ENCODE measurements at places on chromosomes 7 and 10.
A peak's percentile ranks its signal among the peaks of the same experiment; 100 is the strongest.

GRCh38 chr10:34912771-34913170 lies 97.7 kb upstream of the PARD3 start:
- no peak for DNase-seq

- DNase-seq, result peak; percentile 93
Measured at GRCh38 chr7:105806592-105807447, 69.6 kb downstream of the ATXN7L1 start.

DNA sequence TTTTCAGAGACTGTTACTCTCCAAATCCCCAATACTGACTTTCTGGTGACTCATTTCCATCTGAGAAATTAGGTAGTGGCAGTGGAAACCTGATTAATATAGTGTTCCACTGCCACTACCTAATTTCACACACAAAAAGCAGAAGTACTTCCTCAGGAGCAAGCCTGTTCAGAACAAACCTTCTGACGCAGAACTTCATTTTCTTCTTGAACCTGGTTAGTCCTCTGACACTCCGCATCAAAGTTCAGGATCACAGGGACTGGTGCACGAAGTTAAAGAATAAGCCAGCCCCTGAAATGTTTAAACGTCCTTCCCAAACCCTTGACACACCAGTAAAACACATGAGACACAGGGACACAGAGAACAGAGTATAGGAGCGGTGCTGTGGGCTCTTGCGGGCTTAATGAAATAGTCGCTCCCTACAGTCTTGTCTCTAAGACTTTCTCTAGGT lies 4.4 kb downstream of the WDR91 start:
- DNase-seq, result peak; percentile 60

- no peak for DNase-seq
Measured at GRCh38 chr10:85645926-85646711, 720.5 kb downstream of the GRID1 start.

- DNase-seq, result peak; percentile 33
Measured at GRCh38 chr7:77329466-77330168, 86.5 kb downstream of the GSAP start.

- DNase-seq, result no peak
Measured at GRCh38 chr10:50951365-50951764, 65.9 kb upstream of the A1CF start.

DNA sequence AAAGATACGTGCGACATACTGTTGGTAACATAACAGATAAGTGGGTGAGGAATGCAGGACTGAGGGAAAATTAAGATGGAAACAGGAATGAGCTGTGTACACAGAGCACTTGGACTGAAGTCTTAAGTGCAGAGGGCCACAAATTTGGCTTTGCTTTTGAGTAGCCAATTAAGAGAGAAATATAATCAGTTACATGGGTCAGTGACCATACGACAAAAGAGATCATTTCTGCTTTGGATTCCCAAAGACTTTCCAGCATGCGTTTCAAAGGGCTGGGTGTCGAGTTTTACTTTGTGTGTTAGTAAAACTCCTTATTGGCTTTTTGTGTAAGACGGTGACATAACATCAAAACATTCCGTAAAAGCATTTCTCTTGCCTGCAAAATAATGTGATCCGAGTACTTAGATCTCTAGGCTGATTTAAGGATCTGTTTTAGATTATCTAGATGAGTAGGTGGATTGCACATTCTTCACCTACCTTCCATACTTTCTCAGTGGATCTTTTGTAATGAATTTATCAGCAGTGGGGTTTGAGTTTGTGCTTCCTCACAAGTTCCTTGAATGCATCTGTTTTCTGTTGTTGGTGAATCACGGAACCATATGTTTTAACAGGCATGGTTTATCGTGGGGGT lies 7.5 kb downstream of the RABGEF1 start:
- no peak for DNase-seq

GRCh38 chr10:35822316-35822715 lies 180.2 kb upstream of the FZD8 start:
- no peak for DNase-seq

DNA sequence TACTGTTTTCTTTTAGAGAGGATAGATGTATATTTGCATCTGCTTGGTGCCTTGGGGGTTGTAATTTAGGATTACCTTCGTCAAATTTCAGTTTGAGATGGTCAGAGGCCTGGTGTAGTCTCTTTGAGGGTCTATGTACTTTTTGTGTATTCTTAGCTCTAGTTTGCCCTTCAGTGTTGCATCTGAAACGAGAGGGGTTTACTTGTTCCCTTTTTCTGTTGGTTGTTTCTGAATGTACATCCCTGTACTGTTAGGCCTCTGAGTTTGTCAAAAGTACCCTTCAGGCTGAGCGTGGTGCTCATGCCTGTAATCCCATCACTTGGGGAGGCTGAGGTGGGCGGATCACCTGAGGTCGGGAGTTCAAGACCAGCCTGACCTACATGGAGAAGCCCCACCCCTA lies 60.0 kb downstream of the MLLT10 start:
- no peak for DNase-seq

- no peak for DNase-seq
Measured at GRCh38 chr10:33871061-33871956, 536.8 kb upstream of the NRP1 start.

DNA sequence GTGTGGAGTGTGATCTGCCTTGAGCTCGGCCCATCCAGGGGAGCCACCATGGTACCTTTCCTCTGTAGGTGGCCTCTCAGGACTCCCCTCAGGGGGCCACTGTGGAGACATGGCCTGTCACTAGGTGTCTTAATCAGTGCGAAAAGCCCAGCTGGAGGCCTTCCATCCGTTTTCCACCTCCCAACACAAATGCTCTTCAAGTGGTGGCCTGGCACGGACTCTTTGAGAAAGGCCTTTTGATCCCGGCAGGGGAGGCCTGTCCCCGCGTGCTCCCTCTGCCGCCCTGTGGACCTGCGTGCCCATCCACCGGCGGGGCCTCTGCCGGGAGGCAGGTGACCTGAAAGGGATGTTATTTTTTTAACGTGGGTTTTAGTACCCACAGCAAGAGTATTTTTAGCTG lies 149.5 kb downstream of the RGS10 start:
- DNase-seq, result no peak

DNA sequence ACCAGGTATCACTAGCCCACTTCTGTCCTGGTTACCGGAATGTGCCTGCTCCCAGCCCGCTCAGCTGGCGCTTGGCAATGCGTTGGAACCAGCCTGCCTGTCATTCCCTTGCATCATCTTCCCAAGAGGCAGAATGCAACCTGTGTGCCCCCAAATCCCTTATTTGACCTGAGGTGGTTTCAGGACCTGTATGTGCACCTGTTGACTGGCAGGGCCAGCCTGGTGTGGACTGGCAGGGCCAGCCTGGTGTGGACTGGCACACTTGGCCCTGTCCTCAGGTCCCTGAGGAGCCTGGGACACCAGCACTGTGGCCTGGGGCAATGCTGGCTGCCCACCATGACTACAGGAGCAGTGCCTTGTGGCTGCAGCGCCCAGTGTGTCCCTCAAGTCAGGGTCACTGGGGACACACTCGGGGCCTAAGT lies 38.2 kb downstream of the ZNF467 start:
- no peak for DNase-seq

GRCh38 chr7:3321206-3321605 lies 20.2 kb downstream of the SDK1 start:
- no peak for DNase-seq

- no peak for DNase-seq
Measured at GRCh38 chr7:132440151-132440550, 136.1 kb downstream of the PLXNA4 start.

GRCh38 chr10:103884681-103885139 lies 29.3 kb upstream of the SH3PXD2A start:
- DNase-seq, result peak; percentile 57

DNA sequence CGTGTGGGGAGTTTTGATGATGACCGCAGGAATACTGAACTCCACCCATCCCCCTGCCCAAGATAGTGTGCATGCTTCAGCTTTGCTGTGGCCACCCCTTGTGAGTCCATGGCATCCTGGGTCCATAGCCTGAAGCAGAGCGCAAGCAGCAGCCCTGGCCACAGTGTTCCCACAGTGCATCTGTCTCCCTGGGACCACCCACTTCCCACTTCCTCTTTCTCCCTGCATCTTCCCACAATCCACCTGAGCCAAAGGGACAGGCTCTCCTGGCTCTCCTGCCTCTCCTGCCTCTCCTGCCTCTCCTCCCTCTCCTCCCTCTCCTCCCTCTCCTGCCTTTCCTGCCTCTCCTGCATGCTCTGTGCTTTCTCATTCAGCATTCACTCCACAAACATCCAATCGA lies 150.7 kb downstream of the PAXIP1 start:
- no peak for DNase-seq

- DNase-seq, result no peak
Measured at GRCh38 chr7:26620352-26620751, 244.0 kb downstream of the SKAP2 start.

- DNase-seq, result no peak
Measured at GRCh38 chr10:8389630-8390029, 335.1 kb downstream of the GATA3 start.

GRCh38 chr7:33457039-33457438 lies 327.7 kb downstream of the BBS9 start:
- no peak for DNase-seq

- DNase-seq, result no peak
Measured at GRCh38 chr7:111242141-111242755, 151.3 kb downstream of the LRRN3 start.

GRCh38 chr7:123204206-123204835 lies 4.6 kb upstream of the SLC13A1 start:
- no peak for DNase-seq

GRCh38 chr7:2621948-2622640 lies 9.7 kb upstream of the TTYH3 start:
- DNase-seq, result no peak

DNA sequence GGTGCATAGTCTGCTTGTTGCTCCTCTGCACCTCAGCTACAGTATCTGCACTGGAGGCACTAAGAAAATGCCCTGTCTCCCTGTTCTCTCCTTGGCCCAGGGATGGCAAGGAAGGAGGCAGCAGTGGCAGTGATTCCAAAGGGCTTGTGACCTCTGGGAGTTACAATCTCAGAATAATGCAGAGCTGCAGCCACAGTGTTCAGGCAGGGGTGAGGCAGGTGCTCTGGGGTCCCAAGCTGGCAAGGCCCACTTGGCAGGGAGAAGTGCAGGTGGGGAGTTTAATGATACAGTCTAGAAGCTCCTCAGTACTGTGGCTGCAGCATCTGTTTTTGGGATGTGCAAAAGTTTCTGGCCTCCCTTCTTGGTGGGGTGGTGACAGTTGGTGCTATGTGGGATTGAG lies 456.4 kb downstream of the CCSER2 start:
- no peak for DNase-seq

DNA sequence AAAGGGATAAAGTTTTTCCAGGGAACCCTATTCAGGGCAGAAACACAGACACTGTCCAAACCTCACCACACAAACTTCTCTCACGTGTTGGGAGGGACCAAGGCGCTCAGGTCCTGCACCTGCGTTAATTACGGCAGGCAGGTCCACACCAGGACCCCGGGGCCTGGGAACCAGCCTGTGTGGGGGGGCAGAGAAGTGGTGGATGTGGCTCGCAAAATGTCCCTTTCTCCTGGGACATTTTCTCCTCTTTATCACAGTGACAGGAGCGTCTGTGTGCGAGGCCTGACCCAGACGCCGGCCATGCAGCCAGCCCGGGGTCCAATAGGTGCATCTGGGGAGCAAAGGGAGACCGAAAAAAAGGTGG lies 73.4 kb upstream of the ZNF722 start:
- no peak for DNase-seq

- no peak for DNase-seq
Measured at GRCh38 chr7:47813620-47814260, 134.5 kb downstream of the PKD1L1 start.

GRCh38 chr7:47471358-47471703 lies 110.6 kb downstream of the TNS3 start:
- DNase-seq, result no peak

DNA sequence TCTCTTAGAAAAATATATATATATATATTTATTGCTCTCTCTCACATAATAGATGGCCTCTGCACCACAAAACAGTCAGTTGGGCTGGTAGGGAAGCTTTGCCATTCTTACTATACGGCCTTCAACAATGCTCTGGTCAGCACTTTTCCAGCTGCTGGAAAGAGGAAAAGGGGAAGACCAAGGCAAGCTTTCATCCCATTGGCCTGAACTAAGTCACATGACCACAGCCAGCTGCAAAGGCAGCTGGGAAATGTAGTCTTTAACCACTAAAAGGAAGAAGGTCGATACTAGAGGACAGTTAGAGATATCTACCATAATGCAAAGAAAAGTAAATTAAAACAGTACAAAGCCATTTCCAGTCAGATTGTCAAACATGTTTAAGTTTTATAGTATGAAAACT lies 58.4 kb upstream of the MACROH2A2 start:
- DNase-seq, result peak; percentile 41

GRCh38 chr7:127252377-127252713 lies 396 bp downstream of the GRM8 start:
- no peak for DNase-seq

- DNase-seq, result no peak
Measured at GRCh38 chr10:71777213-71777985, 4.1 kb upstream of the VSIR start.

GRCh38 chr10:51063659-51064535 lies 10.4 kb upstream of the PRKG1 start:
- DNase-seq, result no peak

GRCh38 chr7:12233175-12233574 lies 22.1 kb downstream of the TMEM106B start:
- DNase-seq, result no peak

GRCh38 chr10:117363028-117363427 lies 12.2 kb downstream of the PDZD8 start:
- DNase-seq, result peak; percentile 15

- DNase-seq, result no peak
Measured at GRCh38 chr10:22927166-22927565, 687 bp upstream of the ARMC3 start.

GRCh38 chr10:44660271-44660670 lies 250.9 kb upstream of the TMEM72 start:
- DNase-seq, result no peak
